Breast epithelium (tissue), 4 donors: ENCODE measurements at places on chromosomes 7 and 10. TPM values are rescaled to one million over a fixed set of nuclear protein-coding genes. Genes with fewer than 3 reads are reported as not detected.

DNA sequence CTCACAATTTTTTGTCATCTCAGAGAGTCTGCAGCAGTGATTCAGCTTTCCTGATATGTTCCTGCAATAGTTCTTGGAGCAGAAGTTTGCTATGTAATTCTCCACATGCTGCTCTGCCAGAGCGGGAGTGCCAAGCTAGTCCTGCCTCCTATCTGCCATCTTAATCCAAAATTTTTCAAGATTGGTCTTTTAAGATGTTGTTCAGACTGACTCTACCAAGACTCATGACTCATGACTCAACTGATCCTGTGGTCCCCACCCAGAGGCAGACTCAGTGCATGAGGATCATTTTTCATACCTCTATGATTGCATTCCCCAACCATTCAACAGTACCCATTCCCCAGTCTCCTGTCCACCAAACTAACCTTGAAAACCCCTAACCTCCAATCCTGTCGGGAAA lies 470.8 kb downstream of the INHBA start:
- no peak for DNase-seq

DNA sequence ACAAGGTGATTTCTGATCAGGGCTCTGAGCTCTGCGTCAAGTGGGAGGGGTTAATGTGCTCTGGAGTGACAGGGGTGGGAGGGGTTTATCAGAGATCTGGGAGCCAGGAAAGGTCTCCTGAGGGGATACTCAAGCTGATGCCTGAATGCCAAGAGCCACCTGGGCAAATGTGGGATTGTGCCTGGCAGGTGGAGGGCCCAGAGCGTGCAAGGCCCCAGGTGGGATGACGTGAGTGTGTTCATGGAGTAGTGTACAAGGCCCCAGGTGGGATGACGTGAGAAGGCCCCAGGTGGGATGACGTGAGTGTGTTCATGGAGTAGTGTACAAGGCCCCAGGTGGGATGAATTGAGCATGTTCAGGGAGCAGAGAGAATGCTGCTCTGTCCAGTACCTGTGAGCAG lies 610.3 kb downstream of the PTPRN2 start:
- no peak for DNase-seq

DNA sequence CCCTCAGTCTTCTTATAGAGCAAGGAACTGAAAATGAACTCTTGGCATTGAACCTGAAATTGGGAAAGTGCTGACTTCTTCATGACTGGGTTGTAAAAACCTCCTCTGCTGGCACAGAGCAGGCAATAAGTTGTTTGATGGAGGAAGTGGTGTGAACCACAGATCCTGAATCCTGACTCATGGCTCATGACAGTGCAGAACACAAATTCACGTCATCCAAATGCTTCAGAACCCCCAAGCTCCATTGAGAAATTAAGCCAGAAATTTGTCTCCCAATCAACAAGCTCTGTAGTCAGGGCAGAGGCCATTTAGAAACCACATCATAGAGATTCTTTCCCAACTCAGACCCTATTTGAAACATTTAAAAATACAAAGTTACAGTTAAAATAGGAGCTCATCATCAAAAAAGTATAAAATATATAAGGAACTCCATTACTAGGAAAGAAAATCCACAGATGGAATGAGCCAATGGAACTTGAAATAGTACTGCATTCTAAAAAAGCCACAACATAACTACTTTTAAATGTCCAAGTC lies 10.3 kb upstream of the STK17A start:
- DNase-seq = no peak

The PPP1R9A gene
- total RNA-seq = 19.3 TPM

The PPP1R17 gene
- total RNA-seq = not detected

The NME8 gene
- not detected for total RNA-seq

The OPN4 gene
- total RNA-seq = not detected

The SPAM1 gene
- total RNA-seq = not detected
